ENCODE measurements at places on chromosomes 5 and 9. TPM values are rescaled to one million over a fixed set of nuclear protein-coding genes. Genes with fewer than 3 reads are reported as not detected.

Gene GLRA1
- total RNA-seq, result not detected

Gene ANKRD18A
- not detected for total RNA-seq

Gene SLC23A1
- not detected for total RNA-seq

Gene AK6
- total RNA-seq, result 54.5 TPM

Gene PRELID2
- 19.7 TPM for total RNA-seq

Gene SLC6A7
- total RNA-seq, result not detected

Gene PAEP
- not detected for total RNA-seq

Gene GALNT12
- 37.4 TPM for total RNA-seq

Gene RASEF
- 0.16 TPM for total RNA-seq

Gene POLE3
- 14.6 TPM for total RNA-seq

Gene MED10
- total RNA-seq, result 10.4 TPM

Gene EDIL3
- 44.8 TPM for total RNA-seq

Gene TAF11L10
- not detected for total RNA-seq

Gene RAB3C
- not detected for total RNA-seq

Gene TSSK1B
- 0.16 TPM for total RNA-seq

Gene FAM219A
- 2.8 TPM for total RNA-seq

Gene MLANA
- not detected for total RNA-seq

Gene GGTA1
- under 0.01 TPM for total RNA-seq

Gene SPINK13
- total RNA-seq, result not detected

Gene ACOT12
- total RNA-seq, result 0.17 TPM

Gene UBE2QL1
- total RNA-seq, result under 0.01 TPM

Gene SPINK6
- total RNA-seq, result not detected

Gene SLC46A2
- not detected for total RNA-seq

Gene SPAAR
- 0.17 TPM for total RNA-seq

Gene PCDHGB1
- total RNA-seq, result 1.5 TPM

Gene CCNO
- total RNA-seq, result 0.17 TPM

Gene MEIKIN
- not detected for total RNA-seq

Gene TEK
- 15.6 TPM for total RNA-seq

Gene IFNB1
- total RNA-seq, result not detected

Gene WNK2
- total RNA-seq, result under 0.01 TPM

Gene IL17B
- total RNA-seq, result not detected

Gene PCDH1
- total RNA-seq, result under 0.01 TPM

Gene ROPN1L
- total RNA-seq, result 0.32 TPM

All from bronchial smooth muscle cell (primary cell).